ENCODE measurements at places on chromosomes 12 and 14. TPM values are rescaled to one million over a fixed set of nuclear protein-coding genes. Genes with fewer than 3 reads are reported as not detected.

DNA sequence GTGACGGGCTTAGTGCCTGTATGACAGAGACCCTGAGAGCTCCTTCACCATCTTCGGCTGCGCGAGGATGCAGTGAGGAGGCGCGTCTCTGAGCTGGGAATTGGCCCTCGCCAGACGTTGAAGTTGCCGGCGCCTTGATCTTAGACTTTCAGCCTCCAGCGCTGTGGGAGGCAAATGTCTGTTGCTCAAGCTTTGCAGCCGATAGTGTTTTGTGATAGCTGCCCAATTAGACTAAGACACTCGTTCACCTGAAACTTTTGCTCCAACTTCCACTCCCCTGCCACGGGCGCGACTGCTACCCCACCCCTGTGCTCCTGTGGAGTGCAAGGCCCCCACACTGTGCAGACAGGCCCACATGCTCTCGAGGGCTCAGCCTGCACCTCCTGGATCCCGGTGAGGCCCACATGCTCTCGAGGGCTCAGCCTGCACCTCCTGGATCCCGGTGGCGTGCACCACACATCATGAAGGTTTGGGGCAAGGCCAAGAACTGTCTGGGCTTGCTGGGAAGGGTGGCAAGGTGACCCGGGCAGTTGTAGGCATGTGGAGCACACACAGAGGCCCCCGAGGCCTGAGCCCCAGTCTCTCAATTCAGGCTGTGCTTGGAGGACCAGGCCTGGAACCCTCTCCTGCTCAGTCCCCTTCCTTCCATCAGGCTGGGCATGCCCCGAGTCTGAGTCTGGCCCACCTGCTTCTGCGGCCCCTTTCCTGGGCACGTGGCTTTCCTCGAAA lies 324.6 kb downstream of the TMEM121 start:
- no peak for DNase-seq
- no peaks in the 10 kb centered on the region for H3K36me3 ChIP-seq

GRCh38 chr14:52711666-52712065 lies 4.7 kb downstream of the PSMC6 start:
- DNase-seq: no peak
- H3K27ac ChIP-seq: peak overlapping the region; percentile 66
- peaks cover 1% of the 10 kb centered on the region for H3K36me3 ChIP-seq
- peaks cover 41% of the 10 kb centered on the region for H3K4me1 ChIP-seq
- H3K4me3 ChIP-seq: no peak overlapping the region

DNA sequence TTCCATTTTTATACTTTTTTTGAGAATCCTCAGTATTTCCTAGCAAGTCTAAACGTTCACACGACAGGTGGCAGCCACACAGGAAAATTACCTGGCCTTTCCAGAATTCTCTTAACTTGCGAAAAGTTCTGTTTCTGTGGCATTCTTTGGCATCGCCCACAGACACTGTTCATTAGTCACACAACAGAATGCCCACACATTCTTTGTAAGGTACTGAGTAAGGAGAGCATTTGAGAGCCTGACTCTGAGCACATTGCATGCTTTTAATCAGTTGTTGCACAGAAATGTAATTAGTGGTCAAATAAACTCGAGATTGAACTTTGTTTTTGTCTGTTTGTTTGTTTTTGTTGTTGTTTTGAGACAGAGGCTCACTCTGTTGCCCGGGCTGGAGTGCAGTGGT lies 52.4 kb downstream of the LMNTD1 start:
- peaks cover 8% of the 10 kb centered on the region for H3K4me1 ChIP-seq
- H3K36me3 ChIP-seq: no peaks in the 10 kb centered on the region
- H3K4me3 ChIP-seq: no peak overlapping the region

- no peak overlapping the region for H3K4me3 ChIP-seq
- peaks cover 10% of the 10 kb centered on the region for H3K4me1 ChIP-seq
- H3K27me3 ChIP-seq: peaks cover 27% of the 10 kb centered on the region
- no peak for DNase-seq
- no peak overlapping the region for H3K27ac ChIP-seq
These were observed 113.0 kb downstream of the GLT1D1 start for GRCh38 chr12:128966203-128966810.

GRCh38 chr12:132475304-132476037 lies 14.5 kb upstream of the FBRSL1 start:
- H3K4me3 ChIP-seq: no peak overlapping the region
- H3K27ac ChIP-seq: peak overlapping the region; percentile 66
- H3K36me3 ChIP-seq: peaks cover 4% of the 10 kb centered on the region

GRCh38 chr12:3300833-3301401 lies 190.1 kb upstream of the PRMT8 start:
- H3K4me1 ChIP-seq: peaks cover 13% of the 10 kb centered on the region
- no peak overlapping the region for H3K4me3 ChIP-seq
- no peak for DNase-seq
- no peak overlapping the region for H3K27ac ChIP-seq
- H3K27me3 ChIP-seq: peaks cover 12% of the 10 kb centered on the region

GRCh38 chr12:123983822-123984485 lies 10.9 kb downstream of the ZNF664 start:
- H3K27ac ChIP-seq: no peak overlapping the region
- H3K27me3 ChIP-seq: no peaks in the 10 kb centered on the region
- no peaks in the 10 kb centered on the region for H3K36me3 ChIP-seq
- peaks cover 14% of the 10 kb centered on the region for H3K4me1 ChIP-seq

DNA sequence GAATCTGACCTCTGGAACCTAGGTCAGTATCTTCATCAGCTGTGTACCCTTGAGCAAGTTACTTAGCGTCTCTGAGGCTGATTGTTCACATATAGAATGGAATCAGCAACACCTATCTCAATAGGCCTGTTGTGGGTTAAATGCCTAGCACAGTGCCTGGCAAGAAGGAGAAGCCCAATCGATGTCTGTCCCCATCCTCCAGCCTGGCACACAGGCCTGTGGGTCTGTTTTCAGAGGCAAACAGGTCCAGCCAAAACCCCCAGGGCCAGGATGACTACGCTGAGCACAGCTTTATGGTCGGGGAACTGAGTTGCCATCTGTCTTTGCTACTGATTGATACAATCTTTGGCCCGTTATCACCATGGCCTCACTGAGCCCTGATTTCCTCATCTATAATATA lies 89.2 kb downstream of the NUAK1 start:
- H3K4me1 ChIP-seq: no peaks in the 10 kb centered on the region
- no peak overlapping the region for H3K27ac ChIP-seq
- no peak overlapping the region for H3K4me3 ChIP-seq
- H3K36me3 ChIP-seq: no peaks in the 10 kb centered on the region
- H3K27me3 ChIP-seq: peaks cover 21% of the 10 kb centered on the region

- H3K4me3 ChIP-seq: no peak overlapping the region
- no peaks in the 10 kb centered on the region for H3K4me1 ChIP-seq
These were observed 41.3 kb downstream of the RAB3IP start for GRCh38 chr12:69779928-69780327.

- H3K4me1 ChIP-seq: peaks cover 36% of the 10 kb centered on the region
- peak; percentile 45 for DNase-seq
- H3K27ac ChIP-seq: no peak overlapping the region
- no peaks in the 10 kb centered on the region for H3K27me3 ChIP-seq
- H3K36me3 ChIP-seq: no peaks in the 10 kb centered on the region
These were observed 4.2 kb upstream of the AAAS start for GRCh38 chr12:53325511-53326061.

DNA sequence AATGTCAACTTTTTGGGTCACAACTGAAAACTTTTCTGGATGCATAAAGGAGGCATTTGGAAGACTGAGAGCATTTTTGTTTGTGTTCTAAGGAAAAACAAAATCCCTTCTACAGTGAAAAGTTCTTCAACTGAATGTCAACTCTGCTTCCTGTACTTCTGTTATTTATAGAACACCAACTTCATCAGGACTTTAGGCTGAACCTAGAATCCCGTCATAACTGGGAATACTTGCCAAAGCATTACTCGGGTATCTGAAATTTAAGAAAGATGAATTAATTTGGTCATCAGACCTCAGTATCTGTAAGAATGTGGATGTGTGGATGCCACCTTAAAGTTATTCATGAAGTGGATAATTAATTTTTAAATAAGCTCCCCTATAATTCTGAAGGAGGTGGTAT lies 73.2 kb downstream of the FERMT2 start:
- H3K4me3 ChIP-seq: no peak overlapping the region
- no peaks in the 10 kb centered on the region for H3K36me3 ChIP-seq
- no peak for DNase-seq
- no peak overlapping the region for H3K27ac ChIP-seq
- no peaks in the 10 kb centered on the region for H3K4me1 ChIP-seq
- H3K27me3 ChIP-seq: no peaks in the 10 kb centered on the region

GRCh38 chr14:88910386-88910785 lies 85.9 kb downstream of the TTC8 start:
- H3K36me3 ChIP-seq: no peaks in the 10 kb centered on the region
- H3K27me3 ChIP-seq: peaks cover 6% of the 10 kb centered on the region
- no peaks in the 10 kb centered on the region for H3K4me1 ChIP-seq
- H3K4me3 ChIP-seq: no peak overlapping the region
- DNase-seq: no peak

- H3K27me3 ChIP-seq: no peaks in the 10 kb centered on the region
- H3K4me3 ChIP-seq: peak overlapping the region; percentile 84
- peaks cover 15% of the 10 kb centered on the region for H3K36me3 ChIP-seq
- peak overlapping the region; percentile 91 for H3K27ac ChIP-seq
- peaks cover 55% of the 10 kb centered on the region for H3K4me1 ChIP-seq
These were observed 1.7 kb downstream of the M6PR start for GRCh38 chr12:8947737-8948136.

DNA sequence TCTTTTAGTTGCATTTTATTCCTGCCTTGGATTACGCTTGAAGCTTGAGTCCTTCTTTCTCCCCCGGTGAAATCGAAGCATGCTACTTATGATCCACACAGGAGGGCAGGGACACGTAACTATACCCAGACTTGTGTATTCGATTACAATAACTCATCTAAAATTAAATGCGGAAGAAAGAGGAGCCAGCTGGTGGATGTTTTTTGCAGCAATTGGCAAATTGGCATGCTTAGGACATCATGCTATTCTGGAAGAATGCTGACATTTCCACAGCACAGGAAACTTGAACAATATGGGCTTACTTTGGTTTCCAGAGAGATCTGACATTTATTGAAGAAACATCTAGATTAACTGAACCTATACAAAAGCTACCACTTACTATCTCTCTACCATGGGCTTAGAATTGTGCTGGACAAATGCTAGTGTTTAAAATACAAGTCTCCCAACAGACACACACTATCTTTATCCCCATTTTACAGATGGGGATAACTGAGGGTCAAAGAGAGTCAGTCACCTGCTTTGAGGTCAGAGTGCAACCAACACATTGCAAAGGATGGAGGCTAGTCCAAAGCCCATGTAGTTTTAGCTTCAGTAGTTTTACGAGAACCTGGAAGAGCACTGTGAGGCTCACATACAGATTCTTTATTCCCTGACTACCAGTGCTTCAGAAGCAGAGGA lies 36.3 kb downstream of the LGMN start:
- H3K27me3 ChIP-seq: no peaks in the 10 kb centered on the region
- no peaks in the 10 kb centered on the region for H3K36me3 ChIP-seq
- no peak overlapping the region for H3K27ac ChIP-seq
- no peaks in the 10 kb centered on the region for H3K4me1 ChIP-seq
- no peak overlapping the region for H3K4me3 ChIP-seq

DNA sequence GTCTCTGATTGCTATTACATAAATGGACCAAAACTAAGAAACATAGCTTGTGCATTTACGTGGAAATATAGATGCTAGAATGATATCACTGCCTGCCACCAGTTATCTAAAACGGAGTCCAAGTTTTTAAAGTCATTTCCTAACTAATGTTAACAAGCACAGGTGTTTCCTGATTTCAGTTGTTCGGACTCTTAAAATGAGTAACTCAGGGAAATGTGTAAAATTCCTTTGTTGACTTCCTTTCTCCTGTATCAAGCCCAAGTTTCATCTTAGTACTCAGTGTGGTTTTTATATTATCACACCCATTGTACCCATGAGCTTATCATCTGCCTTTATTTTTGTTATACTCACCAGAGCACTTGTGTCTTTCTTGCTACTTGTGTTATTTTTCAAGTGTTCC lies 13.2 kb upstream of the PRKCH start:
- no peak overlapping the region for H3K4me3 ChIP-seq
- no peak overlapping the region for H3K27ac ChIP-seq
- H3K27me3 ChIP-seq: no peaks in the 10 kb centered on the region
- peaks cover 16% of the 10 kb centered on the region for H3K36me3 ChIP-seq
- no peak for DNase-seq

DNA sequence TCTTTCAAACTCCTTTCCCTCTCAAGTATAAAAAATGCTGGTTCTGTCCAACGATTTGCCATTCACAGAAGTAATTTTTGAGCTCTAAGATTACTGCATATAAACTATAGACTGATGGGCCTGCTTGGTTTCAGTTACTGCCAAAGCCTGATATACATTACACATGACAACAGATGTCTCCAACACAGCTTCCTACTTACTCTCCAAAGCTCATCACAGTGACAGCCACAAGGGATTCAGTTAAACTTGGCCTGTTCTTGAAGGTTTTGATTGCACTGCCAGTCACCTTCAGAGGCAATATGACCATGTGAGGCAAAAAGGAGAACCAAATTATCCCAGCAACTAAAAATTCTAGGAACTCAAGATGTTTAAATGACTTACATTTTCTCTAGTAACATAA lies 30.1 kb downstream of the STXBP6 start:
- H3K4me1 ChIP-seq: no peaks in the 10 kb centered on the region
- H3K36me3 ChIP-seq: no peaks in the 10 kb centered on the region
- no peaks in the 10 kb centered on the region for H3K27me3 ChIP-seq

DNA sequence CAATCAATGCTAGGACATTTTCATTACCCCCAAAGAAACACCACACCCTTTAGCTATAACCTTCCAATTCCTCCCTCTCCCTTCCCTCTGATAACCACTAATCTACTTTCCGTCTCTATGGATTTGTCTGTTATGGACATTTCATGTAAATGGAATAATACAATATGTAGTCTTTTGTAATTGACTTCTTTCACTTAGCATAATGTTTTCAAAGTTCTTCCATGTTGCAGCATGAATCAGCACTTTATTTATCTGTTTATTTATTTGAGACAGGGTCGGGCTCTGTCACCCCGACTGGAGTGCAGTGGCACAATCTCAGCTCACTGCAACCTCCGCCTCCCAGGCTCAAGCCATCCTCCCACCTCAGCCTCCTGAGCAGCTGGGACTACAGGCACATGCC lies 1.2 kb upstream of the RBM19 start:
- DNase-seq: no peak
- no peak overlapping the region for H3K27ac ChIP-seq
- H3K4me1 ChIP-seq: peaks cover 64% of the 10 kb centered on the region
- peak overlapping the region; percentile 100 for H3K4me3 ChIP-seq
- peaks cover 3% of the 10 kb centered on the region for H3K36me3 ChIP-seq

Gene PPFIBP1
- total RNA-seq: 8.1 TPM

Gene GRIP1
- total RNA-seq: 2.3 TPM

Gene TBX3
- not detected for total RNA-seq

Gene FAR2
- total RNA-seq: 2.3 TPM

Gene OR4E2
- total RNA-seq: not detected

Gene AKAP5
- 1.9 TPM for total RNA-seq

Gene LALBA
- not detected for total RNA-seq

Gene ZNF84
- total RNA-seq: 24.7 TPM

Gene FAM181A
- total RNA-seq: not detected

Gene HOXC9
- not detected for total RNA-seq

Gene KRT3
- not detected for total RNA-seq

Measured in activated T-cell treated with anti-CD3 and anti-CD28 coated beads, Interleukin-2, amount 50 U/mL, for 72 hours (primary cell).